ENCODE measurements at places on chromosomes 11 and 22.

- DNase-seq, result peak; percentile 45
Measured at GRCh38 chr11:63906585-63906984, 10.4 kb downstream of the RCOR2 start.

DNA sequence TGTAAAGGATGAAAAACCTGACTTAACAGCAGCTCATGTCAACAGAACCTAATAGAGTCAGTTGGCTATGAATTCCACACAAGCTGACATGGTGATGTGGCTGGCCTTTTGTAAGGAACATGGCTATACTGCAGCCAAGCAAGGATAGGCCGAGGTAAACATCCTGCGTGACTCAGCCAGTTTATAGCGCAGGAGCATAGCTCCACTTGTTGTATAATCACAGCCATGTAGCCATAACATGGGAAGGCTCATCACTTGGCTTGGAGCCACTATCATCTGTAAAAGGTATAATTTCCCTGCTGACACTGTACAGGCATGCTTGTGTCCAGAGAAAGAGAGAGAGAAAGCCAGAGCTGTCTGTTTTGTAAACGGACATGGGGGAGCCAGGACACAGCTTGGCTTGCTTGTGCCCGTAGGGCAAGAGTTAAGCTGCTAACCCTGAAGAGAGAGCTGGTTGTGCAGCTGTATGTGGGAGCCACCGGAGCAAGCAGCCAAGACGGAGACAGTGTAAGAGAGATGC, 104.4 kb upstream of the PLET1 start:
- DNase-seq, result no peak

GRCh38 chr11:133943950-133944698, 12.6 kb downstream of the IGSF9B start:
- DNase-seq, result no peak

GRCh38 chr11:117180020-117180419, 1.5 kb downstream of the SIDT2 start:
- DNase-seq, result no peak

DNA sequence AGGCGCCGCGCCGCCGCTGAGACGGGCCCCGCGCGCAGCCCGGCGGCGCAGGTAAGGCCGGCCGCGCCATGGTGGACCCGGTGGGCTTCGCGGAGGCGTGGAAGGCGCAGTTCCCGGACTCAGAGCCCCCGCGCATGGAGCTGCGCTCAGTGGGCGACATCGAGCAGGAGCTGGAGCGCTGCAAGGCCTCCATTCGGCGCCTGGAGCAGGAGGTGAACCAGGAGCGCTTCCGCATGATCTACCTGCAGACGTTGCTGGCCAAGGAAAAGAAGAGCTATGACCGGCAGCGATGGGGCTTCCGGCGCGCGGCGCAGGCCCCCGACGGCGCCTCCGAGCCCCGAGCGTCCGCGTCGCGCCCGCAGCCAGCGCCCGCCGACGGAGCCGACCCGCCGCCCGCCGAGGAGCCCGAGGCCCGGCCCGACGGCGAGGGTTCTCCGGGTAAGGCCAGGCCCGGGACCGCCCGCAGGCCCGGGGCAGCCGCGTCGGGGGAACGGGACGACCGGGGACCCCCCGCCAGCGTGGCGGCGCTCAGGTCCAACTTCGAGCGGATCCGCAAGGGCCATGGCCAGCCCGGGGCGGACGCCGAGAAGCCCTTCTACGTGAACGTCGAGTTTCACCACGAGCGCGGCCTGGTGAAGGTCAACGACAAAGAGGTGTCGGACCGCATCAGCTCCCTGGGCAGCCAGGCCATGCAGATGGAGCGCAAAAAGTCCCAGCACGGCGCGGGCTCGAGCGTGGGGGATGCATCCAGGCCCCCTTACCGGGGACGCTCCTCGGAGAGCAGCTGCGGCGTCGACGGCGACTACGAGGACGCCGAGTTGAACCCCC, 798 bp downstream of the BCR start:
- DNase-seq, result peak; percentile 24

- peak; percentile 72 for DNase-seq
Measured at GRCh38 chr22:19941365-19942082, at the start of the genes COMT and TXNRD2. COMT (plus strand) TSS chr22:19941772; CDS start chr22:19962527, 20,755 bp downstream. TXNRD2 (minus strand) TSS chr22:19941818; CDS start chr22:19941803, 15 bp downstream.

GRCh38 chr11:102421261-102421660, 31.3 kb downstream of the TMEM123 start:
- peak; percentile 72 for DNase-seq

- DNase-seq, result peak; percentile 7
Measured at GRCh38 chr11:19905280-19905853, 192.7 kb downstream of the NAV2 start.

Data from NAMALWA (cell line).